Progenitor cell of endocrine pancreas (in vitro differentiated cells): ENCODE measurements at places on chromosomes 2 and 18. TPM values are rescaled to one million over a fixed set of nuclear protein-coding genes. Genes with fewer than 3 reads are reported as not detected.

DNA sequence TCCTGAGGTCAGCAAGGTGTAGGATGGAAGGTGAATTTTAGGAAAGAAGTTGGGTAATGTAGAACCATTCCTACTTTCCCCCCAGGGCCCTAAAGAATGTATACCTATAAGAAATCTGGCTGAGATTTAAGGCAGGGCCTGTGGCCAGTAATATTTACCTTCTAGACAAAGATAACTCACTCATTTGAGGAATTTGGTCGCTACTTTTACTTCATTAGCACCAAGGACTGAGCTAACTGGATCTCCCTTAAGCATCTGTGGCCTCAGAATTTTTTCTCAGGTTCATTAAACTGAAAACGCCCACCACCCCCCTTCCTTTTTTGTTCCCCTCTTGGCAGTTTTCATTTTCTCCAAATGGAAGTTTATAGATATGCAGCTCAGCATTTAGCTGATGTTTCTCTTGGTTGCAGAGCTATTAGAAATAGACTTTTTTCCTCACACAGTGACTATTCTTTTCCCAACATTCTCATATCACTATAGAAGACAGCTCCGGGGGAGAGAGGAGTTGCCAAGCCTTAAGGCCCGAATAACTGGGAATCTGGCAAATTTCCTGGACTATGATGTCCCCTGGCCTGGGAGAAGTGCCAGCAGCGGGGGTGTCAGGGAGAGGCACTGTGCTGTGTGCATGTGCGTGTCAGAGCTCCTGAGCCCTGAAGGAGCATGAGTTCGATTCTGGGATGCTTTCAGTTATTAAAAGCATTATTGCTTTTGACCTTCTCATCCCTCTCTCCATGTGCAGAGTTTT is 310.9 kb downstream of the PRKCE start:
- peaks cover 14% of the 10 kb centered on the region for H3K4me1 ChIP-seq
- H3K27me3 ChIP-seq = peaks cover 3% of the 10 kb centered on the region
- no peak overlapping the region for H3K4me3 ChIP-seq
- no peaks in the 10 kb centered on the region for H3K36me3 ChIP-seq
- no peak for DNase-seq
- no peak overlapping the region for H3K27ac ChIP-seq

DNA sequence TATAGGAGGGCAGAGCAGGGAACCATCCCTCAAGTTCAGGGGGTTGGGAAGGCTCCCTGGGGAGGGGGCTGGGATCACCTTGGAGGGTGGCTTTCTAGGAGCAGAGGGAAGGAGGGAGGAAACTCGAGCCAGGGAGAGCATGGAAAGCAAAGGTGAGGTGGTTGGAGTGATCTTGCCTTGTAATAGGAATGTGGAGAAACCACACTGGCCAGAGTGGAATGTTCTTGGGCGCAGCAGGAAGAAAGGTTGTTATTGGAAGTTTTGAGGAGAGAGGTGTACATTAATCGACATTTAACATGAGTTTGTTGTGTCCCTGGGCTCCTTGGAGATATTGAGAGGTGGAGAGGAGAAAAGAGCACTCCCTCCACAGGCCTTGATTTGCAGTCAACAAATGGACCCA is 272.2 kb downstream of the PRKCE start:
- H3K4me1 ChIP-seq = peaks cover 3% of the 10 kb centered on the region
- H3K36me3 ChIP-seq = no peaks in the 10 kb centered on the region
- H3K27me3 ChIP-seq = peaks cover 13% of the 10 kb centered on the region
- no peak overlapping the region for H3K27ac ChIP-seq

DNA sequence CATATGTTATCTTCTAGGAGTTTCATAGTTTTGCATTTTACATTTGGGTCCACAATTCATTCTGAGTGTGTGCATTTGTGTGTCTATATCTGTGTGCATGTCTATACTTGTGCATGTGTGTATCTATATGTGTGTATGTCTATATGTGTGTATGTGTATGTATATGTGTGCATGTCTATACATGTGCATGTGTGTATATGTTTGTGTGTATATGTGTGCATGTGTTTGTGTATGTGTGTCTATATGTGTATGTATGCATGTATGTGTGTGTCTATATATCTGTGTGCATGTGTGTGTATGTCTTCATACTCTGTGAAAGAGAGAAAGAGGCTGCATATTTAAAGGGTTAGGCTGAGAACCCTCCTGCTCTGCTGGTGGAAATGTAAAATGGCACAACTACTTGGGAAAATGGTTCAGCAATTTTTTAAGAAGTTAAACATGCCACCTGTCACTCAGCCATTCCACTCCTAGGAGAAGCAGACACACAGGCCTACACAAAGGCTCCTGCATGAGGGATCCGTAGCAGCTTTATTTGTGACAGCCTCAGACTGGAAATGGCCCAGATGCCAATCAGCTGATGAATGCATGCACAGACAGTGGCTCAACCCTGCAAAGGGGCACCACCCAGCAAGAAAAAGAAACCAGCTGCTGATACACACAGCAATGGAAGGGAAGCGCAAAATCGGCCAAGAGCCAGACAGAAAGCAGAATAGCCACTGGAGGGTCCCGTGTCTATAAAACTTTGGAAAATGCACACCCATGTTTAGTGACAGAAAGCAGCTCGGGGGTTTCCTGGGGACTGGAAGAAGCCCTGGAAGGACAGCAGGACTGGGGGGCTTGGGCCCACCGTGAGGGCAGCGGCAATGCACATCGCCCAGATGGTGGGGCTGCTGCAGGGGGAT is 146.8 kb downstream of the SEPTIN10 start:
- H3K4me1 ChIP-seq = no peaks in the 10 kb centered on the region
- no peaks in the 10 kb centered on the region for H3K36me3 ChIP-seq
- H3K27ac ChIP-seq = peak overlapping the region; percentile 22
- H3K4me3 ChIP-seq = no peak overlapping the region
- no peak for DNase-seq
- peaks cover 3% of the 10 kb centered on the region for H3K27me3 ChIP-seq

DNA sequence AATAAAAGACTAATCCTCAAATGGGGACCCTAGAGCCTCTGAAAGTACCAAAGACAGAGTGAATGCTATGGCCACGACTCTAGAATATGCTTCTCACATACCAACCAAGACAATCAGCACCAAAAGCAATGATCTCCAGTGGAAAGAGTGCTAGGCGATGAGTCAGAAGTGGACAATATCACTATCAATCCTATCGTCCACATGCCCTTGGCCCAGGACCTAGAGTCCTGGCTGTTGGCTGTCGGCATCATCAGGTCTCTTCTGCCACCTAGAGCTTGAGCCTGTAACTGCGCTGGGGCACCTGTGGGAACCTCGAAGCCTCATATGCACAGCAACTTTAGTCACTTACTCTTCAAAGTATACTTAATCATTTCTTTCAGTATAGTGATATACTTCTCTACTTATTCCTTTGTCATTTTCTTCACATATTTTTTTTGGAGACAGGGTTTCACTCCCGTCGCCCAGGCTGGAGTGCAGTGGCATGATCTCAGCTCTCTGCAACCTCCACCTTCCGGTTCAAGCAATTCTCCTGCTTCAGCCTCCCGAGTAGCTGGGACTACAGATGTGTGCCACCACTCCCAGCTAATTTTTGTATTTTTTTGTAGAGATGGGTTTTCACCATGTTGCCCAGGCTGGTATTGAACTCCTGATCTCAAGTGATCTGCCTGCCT is 29.7 kb downstream of the NOL10 start:
- H3K4me1 ChIP-seq = no peaks in the 10 kb centered on the region
- H3K4me3 ChIP-seq = no peak overlapping the region
- peak; percentile 33 for DNase-seq

GRCh38 chr18:8050616-8051329 is 483.7 kb downstream of the PTPRM start:
- no peak overlapping the region for H3K27ac ChIP-seq
- DNase-seq = no peak
- H3K4me3 ChIP-seq = no peak overlapping the region
- no peaks in the 10 kb centered on the region for H3K27me3 ChIP-seq
- H3K4me1 ChIP-seq = peaks cover 23% of the 10 kb centered on the region
- H3K36me3 ChIP-seq = no peaks in the 10 kb centered on the region

DNA sequence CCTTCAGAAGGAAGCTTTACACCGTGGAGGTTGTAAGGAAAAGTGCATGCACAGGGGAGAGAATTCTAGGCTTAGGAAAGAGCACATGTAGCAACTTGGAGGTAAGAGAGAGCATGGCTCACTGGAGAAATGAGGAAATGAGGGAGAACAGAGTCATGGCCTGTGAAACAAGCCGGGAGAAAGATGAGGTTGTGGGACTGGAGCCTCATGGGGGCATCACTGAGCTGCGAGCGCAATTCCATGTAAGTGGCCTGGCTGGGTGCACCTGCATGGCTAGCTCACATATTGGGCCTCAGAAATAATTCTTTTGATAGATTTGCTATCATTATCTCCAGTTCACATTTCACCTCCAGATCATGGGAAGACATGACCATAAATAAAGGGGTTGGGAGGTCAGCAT is 785.5 kb upstream of the RAB6C start:
- peaks cover 43% of the 10 kb centered on the region for H3K4me1 ChIP-seq
- H3K4me3 ChIP-seq = no peak overlapping the region
- peak overlapping the region; percentile 90 for H3K27ac ChIP-seq
- no peaks in the 10 kb centered on the region for H3K27me3 ChIP-seq

GRCh38 chr2:157990173-157990572 is 111.5 kb upstream of the UPP2 start:
- H3K27ac ChIP-seq = no peak overlapping the region
- no peak overlapping the region for H3K4me3 ChIP-seq
- H3K36me3 ChIP-seq = no peaks in the 10 kb centered on the region
- peaks cover 3% of the 10 kb centered on the region for H3K27me3 ChIP-seq
- no peaks in the 10 kb centered on the region for H3K4me1 ChIP-seq

- peaks cover 26% of the 10 kb centered on the region for H3K4me1 ChIP-seq
- peaks cover 62% of the 10 kb centered on the region for H3K27me3 ChIP-seq
- no peak overlapping the region for H3K4me3 ChIP-seq
- no peak overlapping the region for H3K27ac ChIP-seq
- DNase-seq = peak; percentile 62
- H3K36me3 ChIP-seq = no peaks in the 10 kb centered on the region
Observed at GRCh38 chr18:58493516-58494253, 135.2 kb downstream of the ALPK2 start.

- no peak for DNase-seq
- H3K27ac ChIP-seq = no peak overlapping the region
- no peaks in the 10 kb centered on the region for H3K36me3 ChIP-seq
- peaks cover 22% of the 10 kb centered on the region for H3K4me1 ChIP-seq
- H3K4me3 ChIP-seq = no peak overlapping the region
Observed at GRCh38 chr2:23207871-23208270, 177.1 kb upstream of the KLHL29 start.

DNA sequence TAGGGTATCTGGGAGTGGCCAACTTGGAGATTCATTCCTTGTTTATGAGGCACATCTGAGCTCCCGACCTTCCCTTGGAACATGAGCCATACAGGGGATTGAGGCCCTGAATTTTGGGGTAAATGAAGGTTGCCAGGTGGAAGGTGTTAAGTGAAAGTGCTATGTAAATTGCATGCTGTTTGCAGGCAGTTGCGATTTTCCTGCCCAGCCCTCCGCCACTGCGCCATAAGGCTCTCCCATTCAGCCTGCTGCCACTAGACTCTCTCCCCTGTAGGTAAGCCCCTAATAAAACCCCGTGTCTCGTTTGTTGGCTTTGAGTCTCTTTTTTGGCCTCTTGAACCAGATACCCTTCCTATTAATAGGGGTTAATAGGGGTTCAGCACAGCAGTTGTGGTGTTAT is 33.8 kb downstream of the PCARE start:
- H3K4me3 ChIP-seq = no peak overlapping the region
- peaks cover 9% of the 10 kb centered on the region for H3K4me1 ChIP-seq
- no peak overlapping the region for H3K27ac ChIP-seq
- no peak for DNase-seq

DNA sequence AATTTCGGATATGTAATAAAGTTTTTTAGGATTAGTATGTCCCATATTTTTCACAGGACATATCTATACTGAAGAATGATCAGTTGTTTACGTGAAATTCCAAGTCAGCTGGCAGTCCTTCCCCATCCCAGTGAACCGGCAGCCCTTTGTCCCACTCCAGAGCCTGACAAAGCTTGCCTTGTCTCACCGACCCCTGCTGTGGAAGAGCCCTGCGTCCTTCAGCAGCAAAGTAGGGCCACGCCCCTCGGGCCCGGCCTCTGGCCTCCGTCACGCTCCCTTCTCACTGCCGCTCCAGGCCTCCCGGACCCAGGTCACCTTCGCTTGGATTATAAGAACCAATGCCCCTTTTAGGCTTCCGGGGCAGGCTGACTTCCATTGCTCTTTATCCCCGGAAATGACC is 89.8 kb upstream of the TGIF1 start:
- H3K36me3 ChIP-seq = no peaks in the 10 kb centered on the region
- H3K27ac ChIP-seq = no peak overlapping the region
- H3K27me3 ChIP-seq = peaks cover 4% of the 10 kb centered on the region
- DNase-seq = no peak
- no peak overlapping the region for H3K4me3 ChIP-seq

DNA sequence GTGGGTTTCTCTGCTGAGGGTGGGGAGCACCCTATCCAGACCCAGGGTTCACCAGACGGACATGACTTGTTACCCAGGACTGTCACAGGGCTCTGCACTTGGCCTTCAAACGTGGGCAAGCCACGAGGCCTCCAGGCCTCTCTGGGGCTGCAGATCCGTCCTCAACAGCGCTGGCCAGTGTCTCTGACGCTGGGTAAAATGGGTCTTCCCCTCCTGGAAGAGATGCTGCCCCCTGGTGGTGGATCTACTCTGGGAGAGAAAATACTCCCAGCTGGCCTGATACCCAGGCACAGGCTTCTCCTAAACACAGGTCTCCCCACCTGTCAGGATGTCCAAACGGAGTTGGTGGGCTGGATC is 3.7 kb downstream of the GPR17 start:
- no peaks in the 10 kb centered on the region for H3K36me3 ChIP-seq
- H3K4me1 ChIP-seq = peaks cover 4% of the 10 kb centered on the region
- H3K4me3 ChIP-seq = no peak overlapping the region
- peaks cover 11% of the 10 kb centered on the region for H3K27me3 ChIP-seq
- no peak overlapping the region for H3K27ac ChIP-seq
- DNase-seq = peak; percentile 83

- peaks cover 20% of the 10 kb centered on the region for H3K4me1 ChIP-seq
- no peak overlapping the region for H3K4me3 ChIP-seq
- H3K27ac ChIP-seq = peak overlapping the region; percentile 17
- no peak for DNase-seq
- H3K27me3 ChIP-seq = peaks cover 5% of the 10 kb centered on the region
Observed at GRCh38 chr2:106961328-106961727, 75.4 kb upstream of the ST6GAL2 start.

DNA sequence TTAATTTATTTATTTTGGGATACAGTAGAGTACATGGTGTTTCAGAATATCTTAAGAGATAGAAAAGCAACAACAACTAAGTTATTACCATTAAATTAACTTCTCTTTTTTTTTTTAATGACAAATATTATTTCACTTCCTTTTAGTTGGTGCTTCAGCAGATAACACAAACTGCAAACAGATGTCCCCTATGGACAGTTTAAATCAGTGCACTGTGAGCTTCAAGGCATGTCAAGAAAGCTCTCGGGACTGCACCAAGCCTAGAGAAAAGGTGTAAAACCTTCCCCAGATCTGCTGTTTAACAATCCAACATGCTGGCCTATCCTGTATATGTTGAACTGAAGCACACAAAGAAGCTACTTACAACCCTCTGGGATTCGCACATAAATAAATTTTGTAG is 122.7 kb downstream of the TCF4 start:
- peaks cover 2% of the 10 kb centered on the region for H3K4me1 ChIP-seq
- DNase-seq = no peak
- no peaks in the 10 kb centered on the region for H3K36me3 ChIP-seq
- no peak overlapping the region for H3K27ac ChIP-seq

SPP2 gene
- not detected in 2 replicates for total RNA-seq

HRH4 gene
- total RNA-seq = not detected in 2 replicates

NPHP1 gene
- 13.5 and 14.3 TPM in 2 replicates for total RNA-seq

TMEM163 gene
- 3.7 and 3.8 TPM in 2 replicates for total RNA-seq

TSGA10 gene
- 12.3 and 13.8 TPM in 2 replicates for total RNA-seq

PDE11A gene
- 54.8 and 60.5 TPM in 2 replicates for total RNA-seq

TNFAIP6 gene
- not detected in 2 replicates for total RNA-seq

TXNL1 gene
- total RNA-seq = 86.5 and 89.3 TPM in 2 replicates

LIMS2 gene
- total RNA-seq = 6.1 and 6.2 TPM in 2 replicates

OSBPL1A gene
- total RNA-seq = 15.0 and 19.5 TPM in 2 replicates

THSD7B gene
- 10.3 and 12.0 TPM in 2 replicates for total RNA-seq

RAB27B gene
- 13.4 and 15.4 TPM in 2 replicates for total RNA-seq
